ENCODE measurements at places on chromosomes 4 and X.

DNA sequence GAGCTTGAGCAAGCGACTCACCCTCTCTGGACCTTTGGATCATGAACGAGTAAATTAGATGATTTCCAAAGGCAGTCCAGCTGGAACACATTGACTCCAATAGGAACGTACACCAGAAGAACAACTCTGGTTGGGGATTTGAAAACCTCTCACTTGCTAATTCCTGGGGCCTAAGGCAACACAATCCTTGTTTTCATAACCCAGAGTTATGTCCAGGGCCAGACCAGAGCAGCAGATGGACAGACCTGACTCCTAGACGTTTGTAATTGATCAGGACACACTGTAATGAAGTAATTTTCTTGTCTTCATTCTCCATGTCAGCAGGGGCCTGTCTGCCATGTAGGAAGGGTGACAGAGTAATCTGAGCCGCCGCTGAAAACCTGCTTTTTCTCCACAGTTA is 283.9 kb downstream of the IDS start:
- no peak for DNase-seq

GRCh38 chr4:101451086-101451485 is 103.8 kb upstream of the PPP3CA start:
- DNase-seq: no peak

DNA sequence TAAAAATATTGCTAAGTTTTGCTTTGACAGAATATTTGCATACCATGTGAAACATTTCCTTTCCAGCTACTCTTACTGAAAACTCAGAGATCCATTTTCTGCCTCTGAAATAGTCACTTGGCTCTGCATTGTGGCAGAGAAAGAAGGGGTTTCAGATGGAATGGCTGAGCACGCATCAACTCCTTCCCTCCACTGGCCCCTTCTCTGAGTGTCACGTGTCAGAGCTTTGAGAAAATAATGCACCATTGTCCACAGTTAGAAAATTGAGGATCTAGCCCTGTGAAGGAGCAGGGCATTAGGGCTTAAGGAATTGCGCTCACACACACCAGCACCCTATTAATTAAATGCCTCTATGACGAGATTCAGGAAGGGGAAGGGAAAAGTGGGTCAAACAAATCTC is 78.8 kb upstream of the FAT4 start:
- DNase-seq: no peak

DNA sequence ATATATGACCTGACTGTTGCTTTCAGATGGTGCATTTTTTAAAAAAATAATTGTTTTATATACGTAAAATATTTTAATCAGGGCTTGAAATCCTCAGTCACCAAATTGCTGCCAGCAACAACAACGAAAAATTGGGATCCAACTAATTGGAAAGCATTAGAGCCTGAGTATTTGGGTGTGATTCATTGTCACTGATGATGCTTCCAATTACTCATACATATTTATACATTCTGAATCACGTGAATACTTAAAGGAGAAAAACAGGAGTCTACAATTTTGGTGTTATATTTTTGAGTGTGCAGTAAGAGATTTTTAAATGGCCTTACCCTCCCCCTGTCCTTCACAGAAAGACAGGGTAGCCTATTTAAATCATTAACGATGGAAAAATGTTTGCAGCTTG is 765.6 kb upstream of the TENM3 start:
- no peak for DNase-seq

DNA sequence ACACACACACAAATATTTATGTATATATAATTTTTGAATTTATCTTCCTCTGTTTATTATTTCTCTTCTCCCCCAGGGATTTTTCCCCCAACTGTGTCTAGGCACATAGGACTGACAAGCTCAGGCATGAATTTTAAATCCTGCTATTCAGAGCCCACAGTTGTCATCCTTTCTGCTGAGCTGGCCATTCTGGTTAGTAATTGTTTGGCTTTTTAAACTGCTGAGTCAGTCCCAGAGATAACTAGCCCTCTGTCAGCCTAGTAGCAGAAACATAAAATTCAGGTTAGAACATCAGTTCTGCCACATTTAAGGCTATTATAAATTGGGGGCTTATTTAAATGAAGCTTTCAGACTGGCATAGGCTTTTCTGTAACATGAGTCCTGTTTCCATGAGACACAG is 151.7 kb upstream of the MAOA start:
- DNase-seq: no peak

DNA sequence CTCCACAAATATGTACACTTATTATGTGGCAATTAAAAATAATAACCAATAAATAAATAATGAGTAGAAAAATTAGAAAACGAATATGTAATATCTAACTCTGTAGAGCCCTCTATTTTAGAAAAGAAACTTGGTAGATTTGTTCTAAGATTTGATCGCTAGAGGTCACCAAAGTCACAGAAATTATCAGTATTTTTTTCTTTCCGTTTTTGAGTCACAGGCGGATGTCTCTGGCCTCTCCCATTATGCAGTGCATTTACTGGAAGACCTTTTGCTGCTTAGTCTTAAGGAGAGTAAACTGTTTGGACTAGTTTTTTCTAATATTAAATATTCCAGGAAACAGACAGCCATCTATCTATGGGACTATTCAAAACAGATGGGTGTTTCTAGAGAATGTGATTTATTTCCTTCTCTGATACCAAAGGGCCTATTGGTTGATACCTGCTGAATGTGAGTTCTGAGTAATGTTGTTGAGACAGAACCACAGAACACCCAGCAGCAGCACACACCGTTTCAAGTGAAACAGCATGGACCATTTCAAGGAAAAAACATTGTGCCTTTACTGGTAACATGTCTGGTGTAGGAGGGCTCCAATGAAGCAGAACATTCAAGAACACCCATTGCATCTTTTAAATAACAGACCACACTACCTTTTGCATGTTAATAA is 34.0 kb upstream of the GYPA start:
- no peak for DNase-seq

- DNase-seq: no peak
Observed at GRCh38 chrX:118496763-118497079, 1.1 kb downstream of the DOCK11 start.

DNA sequence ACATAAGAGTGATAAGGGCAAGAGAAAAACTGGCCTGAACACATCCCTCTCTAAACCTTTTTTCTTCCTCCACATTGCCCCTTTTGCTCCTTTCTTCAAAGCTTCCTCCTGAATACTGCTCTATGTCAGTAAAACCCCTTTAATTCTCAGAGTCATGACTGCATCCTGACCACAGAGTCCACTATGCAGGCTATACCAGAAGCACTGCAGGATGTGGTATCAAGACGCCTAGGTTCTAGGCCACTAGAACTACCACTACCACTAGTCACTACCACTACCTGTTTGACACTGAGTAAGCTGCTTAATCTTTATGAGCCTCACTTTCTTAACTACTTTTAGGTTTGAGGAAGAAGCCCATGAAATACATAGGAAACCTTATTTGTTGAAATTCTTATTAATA is 38.7 kb downstream of the ARHGEF9 start:
- DNase-seq: no peak

- no peak for DNase-seq
Observed at GRCh38 chr4:98519268-98519977, 139.0 kb downstream of the TSPAN5 start.
